Stimulated activated CD4-positive, alpha-beta T cell treated with anti-CD3 and anti-CD28 coated beads, Interleukin-4, amount 100 ng/mL, for 1 hour (primary cell): ENCODE measurements at places on chromosomes 2 and 18.

DNA sequence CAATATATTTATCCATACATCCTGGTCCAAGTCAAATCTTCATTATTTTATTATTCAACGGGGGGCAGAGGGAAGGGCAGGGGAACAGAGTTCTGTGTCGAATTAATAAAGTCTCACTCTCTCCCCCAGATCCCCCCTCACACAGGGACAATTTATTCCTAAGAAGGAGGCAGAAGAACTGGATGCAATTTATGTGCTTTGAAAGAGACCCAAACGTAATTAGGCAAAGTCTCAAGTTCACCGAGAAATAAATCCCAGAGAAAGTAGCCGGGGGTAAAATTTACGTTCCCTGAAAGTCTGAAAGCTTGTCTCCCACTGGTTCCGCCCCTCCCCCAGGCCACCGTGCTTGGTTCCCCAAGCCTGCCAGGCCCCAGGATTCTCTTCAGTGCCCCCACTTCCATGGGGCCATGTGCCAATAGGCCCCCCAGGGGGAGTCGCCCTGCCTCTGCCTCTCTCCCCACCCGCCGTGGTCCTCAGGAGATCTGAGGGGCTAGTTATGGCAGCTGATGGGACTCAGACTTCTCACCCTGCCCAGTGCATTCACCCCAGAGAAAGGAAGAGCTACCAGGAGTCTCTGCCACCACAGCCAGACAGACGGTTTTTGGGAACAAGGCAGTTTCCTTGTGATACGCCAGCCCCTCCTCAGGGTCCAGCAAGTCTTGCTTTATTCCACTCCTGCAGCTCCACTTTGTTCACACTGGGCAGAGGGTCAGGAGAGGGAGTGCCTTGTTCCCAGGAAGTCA is 215.5 kb downstream of the CYP26B1 start:
- DNase-seq: no peak

DNA sequence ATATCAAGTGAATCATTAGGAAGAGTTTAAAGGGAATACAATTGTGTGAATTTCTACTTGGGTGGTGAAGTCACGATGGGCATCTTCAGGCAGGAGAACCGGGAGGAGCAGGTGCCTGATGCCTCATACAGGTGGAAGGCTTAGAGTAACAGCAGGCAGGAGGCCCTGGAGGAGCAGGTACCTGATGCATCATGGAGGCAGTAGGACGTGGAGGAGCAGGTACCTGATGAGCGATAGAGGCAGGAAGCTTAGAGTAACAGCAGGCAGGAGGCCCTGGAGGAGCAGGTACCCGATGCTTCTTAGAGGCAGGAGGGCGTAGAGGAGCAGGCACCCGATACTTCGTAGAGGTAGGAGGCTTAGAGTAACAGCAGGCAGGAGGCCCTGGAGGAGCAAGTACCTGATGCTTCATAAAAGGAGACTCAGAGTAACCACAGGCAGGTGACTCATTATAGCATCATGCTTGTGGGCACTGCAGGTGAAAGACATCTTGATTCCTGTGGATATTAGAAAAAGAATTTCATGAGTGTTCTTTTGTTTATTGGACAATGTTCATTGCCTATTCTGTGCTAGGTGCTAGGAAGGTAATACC is 133.9 kb downstream of the ATP9B start:
- peak; percentile 13 for DNase-seq

GRCh38 chr2:113136828-113137775 is 9.7 kb downstream of the IL1RN start:
- DNase-seq: peak; percentile 15

DNA sequence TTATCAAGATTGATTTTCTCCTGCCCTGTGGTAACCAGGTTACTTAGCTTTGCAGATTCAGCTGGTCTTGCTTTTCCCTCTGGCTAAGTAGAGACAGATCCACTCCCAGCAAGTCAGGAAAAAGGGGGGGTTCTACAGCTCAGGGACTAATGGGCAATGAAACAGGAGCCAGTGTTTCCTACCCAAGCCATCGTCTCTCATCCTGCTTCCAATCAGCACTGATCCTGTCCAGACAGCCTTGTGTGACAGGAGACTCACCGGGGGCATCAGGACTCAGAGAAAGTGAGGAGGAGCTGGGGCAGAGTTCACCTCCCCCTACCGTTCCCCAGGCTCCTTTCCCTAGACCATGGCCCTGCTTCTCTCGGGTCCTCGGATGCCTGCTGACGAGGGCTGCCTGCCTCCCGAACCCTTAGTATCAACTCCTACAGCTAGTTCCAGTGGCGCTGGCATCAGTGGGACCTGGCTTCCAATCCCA is 307.6 kb downstream of the ALK start:
- no peak for DNase-seq

GRCh38 chr2:43840965-43841364 is 2.2 kb downstream of the ABCG8 start:
- DNase-seq: no peak

DNA sequence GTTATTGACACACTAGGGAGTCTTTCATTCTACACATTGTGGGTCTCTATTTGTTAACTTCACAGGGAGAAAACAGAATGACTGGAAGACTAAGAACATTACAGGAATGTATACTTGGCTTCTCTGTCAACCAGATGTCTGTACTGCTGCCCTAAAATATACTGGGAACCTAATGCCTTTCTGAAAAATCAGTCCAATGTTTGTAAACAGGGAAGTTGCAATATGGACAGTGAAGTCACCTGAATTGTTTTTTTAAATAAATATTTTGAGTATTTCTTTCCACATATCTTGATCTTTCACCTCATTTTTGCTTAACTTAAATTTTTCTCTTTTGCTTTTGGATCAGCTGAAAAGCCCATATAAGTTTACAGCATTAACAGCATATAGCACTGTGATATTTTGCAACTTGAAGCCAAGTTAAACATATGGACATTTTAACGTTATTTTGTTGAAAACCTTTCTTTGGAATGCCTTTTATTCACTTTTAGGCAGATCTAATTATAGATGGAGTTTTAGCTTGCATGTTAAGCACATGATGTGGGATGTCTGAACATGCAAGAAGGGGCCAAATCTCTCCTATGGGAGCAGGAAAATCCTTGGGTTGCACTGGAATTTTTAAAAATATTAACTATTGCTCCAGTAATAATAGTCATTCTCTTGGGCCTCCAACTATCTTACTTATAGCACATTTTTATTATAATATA is 137.7 kb upstream of the TWIST2 start:
- DNase-seq: no peak

- DNase-seq: no peak
These were observed 26.3 kb upstream of the COBLL1 start for GRCh38 chr2:164867779-164868397.

GRCh38 chr2:40451918-40452605 is at the start of gene SLC8A1:
Gene SLC8A1, minus strand, starts transcription at chr2:40452090.
- no peak for DNase-seq

DNA sequence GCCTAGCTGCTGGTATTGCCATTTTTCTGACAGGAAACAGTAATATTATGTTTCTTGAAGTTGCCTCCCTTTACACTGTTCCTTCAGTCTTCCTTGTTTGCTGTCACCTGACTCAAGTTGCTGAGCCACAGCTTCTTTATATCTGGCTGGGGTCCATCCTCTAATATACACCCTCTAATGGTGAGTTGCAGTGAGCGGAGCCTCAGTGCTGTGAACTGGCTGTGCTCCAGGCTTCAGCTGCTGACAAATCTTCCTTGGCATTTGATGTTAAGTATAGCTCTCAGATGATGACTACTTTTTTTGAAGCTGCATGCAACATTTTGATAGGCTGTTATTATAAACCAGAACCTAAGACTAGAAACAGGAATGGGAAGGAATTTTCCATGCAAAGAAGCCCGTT is 366.7 kb downstream of the NUP35 start:
- no peak for DNase-seq

GRCh38 chr2:239756031-239756789 is 268.9 kb downstream of the NDUFA10 start:
- DNase-seq: no peak

DNA sequence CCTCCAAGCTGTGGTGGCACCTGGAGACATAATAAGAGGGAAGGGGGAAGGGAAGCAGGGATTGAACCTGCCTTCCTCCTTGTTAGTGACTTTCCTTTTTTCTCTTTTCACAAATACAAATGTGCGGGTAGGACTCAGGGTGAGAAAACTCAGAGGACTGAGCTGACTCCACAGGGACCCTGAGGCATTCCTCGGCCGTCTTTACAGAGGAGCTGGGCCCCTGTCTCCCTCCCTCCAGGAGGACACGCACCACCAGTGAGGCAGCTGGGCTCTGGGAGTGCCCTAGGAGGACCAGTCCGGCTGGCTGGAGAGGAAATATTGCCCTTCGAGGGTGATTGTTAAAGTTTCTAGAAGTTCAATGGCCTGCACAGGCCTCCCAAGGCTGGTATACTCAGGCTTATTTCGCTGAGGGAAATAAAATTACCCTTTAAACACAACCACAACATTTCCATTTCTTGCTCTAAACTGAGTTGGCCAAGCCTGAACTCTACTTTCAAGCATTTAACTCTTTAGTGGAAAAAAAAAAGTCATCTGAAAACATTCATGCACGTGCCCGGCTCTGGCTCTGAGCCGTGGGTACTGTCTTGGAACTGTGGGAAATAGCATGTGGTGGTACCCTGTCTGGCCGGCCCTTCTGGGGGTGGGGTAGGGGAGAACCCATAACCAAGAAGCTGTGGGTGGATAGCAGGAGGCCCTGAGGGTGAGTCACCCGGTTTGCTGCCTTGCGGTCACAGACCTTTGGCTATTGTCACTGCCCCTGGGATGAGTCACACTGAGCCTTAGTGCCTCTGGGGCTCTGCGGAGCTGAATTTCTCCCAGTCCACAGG is 116.0 kb downstream of the COPS8 start:
- DNase-seq: no peak

GRCh38 chr18:48428475-48429177 is 19.4 kb upstream of the ZBTB7C start:
- DNase-seq: no peak

DNA sequence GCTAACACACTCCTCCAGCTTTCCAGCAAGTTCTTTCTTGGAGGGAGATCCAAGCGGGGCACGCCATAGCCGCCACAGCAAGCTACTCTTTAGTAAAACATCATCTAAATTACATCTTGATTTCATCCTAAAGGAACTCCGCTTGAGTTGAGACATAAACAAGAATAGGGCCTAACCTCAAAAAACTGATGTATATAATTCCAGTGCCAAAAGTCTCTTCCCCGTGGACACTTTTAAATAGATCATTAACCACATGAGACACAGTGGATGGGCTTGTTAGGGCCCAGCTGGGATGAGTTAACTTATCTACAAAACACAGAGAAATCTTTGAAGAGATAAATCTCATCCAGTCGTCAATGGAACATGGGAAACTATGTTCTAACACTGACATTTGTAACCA is 20.8 kb upstream of the MLPH start:
- DNase-seq: no peak

DNA sequence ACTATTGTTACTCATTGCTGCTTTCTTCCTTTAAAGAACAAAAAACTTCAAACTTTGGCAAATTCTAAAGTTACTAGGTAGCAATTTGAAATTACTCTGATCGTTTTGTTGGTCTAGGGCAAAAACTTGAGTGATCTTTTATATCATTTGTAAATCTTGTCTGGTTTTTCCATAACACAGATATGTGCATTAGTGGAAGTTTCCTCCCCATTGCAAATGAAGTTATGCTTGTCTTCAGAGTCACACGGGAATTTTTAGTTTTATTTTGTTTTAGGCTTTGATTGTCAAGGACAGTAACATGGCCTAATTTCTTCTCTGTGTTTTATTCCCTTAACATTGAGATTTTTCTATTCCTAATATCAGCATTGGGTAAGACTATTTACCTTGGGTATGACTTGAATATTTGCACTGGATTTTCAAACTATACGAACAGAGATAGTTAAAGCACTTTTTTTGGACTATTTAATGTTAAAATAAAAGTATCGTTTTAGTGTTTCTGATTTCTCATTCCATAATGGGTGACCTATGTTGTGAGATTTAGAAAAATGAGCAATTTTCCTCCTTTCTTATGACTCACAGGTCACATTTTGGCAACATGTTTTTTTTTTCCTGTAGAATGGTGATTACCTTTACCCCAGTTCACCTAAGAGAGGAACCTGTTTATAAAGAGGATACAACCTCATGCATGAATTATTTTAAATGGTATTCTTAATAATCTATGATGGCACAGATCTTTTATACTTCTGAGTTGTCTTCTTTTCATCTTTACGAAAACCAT is 65.0 kb downstream of the BABAM2 start:
- no peak for DNase-seq

- no peak for DNase-seq
These were observed 220.2 kb upstream of the PIEZO2 start for GRCh38 chr18:11369556-11369955.

- DNase-seq: no peak
These were observed 150.5 kb upstream of the SMAD7 start for GRCh38 chr18:49101236-49101635.

DNA sequence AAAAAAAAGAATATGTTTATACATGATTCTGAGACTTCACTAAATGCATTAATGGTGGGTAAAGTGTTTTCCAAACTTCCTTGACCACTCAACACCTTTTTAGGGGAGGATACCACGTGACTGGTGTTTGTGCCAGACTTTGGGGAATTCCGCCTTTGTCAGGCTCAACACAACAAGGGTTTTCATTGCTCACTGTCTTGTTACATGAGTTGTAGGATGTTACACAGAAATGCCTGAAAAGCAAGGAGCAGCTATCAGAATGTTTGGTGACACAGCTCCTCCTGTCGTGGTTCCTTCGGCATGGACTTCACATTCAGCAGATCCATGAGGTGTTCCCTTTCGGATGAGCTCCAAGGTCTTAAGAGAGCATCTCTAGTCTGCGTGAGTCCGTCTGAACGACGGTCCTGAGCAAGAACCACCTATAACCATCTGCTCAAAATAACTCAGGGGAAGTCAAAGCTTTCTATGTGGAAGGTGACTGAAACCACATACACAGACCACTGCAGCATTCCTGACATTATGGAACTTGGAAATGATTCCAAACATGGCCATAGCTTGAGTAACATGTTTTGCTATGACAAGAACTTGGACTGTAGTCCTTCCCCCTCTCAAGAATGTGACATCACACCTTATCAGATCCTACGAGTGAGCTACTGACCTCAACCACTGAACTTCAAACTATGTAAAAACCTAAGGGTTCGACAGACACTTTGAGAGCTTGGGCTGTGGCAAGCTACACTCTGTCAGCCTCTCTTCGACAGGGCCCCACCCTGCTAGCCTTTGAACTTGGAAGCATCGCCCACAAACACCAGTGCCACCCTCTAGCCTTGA is 57.5 kb downstream of the MCFD2 start:
- DNase-seq: no peak

- no peak for DNase-seq
These were observed 6.1 kb downstream of the STK25 start for GRCh38 chr2:241502281-241502680.

DNA sequence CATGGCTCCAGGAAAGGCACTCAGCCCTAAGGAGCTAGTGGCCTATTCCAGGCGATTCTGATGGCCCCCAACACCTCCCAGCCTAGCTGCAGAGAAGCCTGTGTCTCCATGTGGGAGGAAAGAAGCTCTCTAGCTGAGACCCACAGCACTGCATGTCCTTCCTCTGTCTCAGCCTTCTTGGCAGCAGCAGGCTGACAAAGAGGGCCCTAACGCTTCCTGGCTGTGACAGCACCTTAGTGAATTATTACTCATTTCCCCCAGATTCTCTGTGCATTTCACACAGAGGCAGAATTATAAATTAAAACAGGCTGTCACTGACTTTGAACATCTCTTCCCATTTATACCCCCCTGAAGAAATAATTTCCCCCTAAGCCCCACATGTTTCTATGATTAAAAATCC is 206.8 kb downstream of the CLIP4 start:
- no peak for DNase-seq

- no peak for DNase-seq
These were observed 45.6 kb downstream of the SLC4A1AP start for GRCh38 chr2:27709326-27709725.
